ENCODE measurements at places on chromosomes 7 and 10.

DNA sequence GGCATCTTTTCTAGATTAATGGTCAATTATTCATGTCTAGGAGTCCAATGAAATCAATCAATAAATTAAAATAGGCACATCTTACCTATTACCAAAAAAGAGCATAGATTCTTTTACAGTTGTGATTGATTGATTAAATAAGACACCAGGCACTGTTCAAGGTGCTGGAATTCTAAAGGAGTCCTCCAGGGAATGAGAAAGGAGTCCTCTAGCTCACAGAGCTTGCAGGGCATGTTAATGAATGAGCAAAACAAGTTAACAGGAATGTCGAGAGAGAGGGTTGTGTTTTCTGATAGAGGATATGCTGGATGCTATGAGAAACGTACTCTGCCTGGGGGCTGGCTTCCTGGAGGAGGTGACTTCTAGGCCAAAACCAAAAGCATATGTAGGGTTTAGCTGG lies 191.4 kb downstream of the BMPER start:
- DNase-seq, result no peak

DNA sequence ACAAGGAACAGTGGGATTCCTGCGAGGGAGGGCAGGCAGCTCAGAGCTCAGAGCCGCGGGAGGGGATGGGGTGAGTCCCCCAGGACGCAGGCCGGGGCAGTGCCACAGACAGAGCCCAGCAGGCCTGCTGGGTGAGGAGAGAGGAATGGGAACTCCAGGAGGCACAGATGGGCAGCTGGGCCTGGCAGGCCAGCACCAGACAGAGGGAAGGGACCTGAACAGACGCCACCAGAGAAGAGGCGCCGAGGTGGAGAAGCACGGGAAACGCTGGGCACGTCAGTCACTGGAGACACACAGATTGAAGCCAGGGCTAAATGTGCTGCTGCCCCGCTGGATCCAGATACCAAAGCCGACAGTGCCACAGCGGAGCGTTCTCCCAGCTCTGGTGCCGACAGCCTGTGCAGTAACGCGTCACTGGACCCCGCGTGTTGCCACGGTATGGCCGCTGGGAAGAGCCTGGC lies 225.8 kb downstream of the MAD1L1 start:
- DNase-seq, result no peak

- peak; percentile 65 for DNase-seq
These were observed 331.7 kb upstream of the ZMIZ1 start for GRCh38 chr10:78736926-78737630.

- DNase-seq, result no peak
These were observed 6.9 kb downstream of the NOLC1 start for GRCh38 chr10:102159051-102159597.

DNA sequence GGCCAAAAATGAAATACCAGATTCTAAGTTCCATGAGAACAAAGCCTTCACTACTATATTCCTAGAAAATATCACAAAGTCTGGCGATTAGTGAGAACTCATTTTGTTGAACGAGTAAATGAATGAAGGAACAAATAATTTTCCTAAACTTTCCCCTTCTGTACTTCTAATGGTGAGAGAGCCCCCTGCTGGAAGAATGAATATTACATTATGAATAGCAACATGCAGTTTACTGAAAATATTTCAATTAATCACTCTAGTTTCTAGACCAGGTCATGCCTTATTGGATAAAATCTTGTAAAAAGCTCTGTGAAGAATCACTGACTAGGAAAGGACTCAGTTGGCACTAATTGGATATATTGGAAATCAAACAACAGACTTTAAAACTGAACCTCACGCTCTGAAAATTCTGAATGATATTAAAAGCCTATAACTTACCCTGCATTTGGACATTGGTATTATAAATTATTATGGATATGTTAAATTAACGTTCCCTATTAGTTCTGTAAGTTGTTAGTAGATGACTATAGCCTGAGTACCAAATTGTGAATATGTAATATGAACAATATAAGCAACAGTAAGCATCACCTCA lies 32.4 kb upstream of the MTPN start:
- peak; percentile 81 for DNase-seq

DNA sequence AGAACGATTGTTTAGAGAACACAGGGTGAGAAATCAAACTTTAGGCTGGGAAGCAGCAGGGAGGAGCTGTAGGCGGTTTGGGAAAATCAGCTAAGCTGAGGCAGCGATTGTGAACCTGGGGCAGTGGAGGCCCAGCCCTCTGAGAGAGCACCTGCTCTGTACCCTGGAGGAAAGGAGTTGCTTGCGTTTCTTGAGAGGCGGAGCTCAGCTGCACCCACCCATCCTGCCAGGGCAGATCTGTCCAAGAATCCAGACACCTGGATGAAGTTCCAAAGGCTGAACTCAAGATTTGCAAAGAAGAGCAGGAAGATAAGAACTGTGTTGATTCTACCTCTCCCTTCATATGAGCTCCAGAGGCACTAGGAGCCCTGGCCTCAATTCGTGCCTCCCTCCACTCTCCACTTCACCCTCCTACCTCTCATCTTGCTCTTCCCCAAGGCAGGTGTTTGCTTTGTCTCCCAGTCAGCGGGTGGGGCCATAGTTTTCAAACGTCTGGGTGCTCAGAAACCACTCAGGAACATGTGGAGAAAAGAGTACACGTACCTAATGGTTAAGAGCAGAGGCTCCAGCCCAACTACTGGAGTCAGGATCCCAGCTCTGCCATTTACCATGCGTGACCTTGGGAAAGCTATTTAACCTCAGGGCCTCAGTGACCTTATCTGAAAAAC lies 21.5 kb upstream of the TMEM213 start:
- no peak for DNase-seq

All from hematopoietic multipotent progenitor cell treated with erythropoietin and hydrocortisone succinate and interleukin-3 and kit ligand, for 4 days (in vitro differentiated cells).